ENCODE measurements at places on chromosomes 7 and 10.

GRCh38 chr7:135919071-135919841 lies 57.9 kb downstream of the MTPN start:
- no peak for DNase-seq

DNA sequence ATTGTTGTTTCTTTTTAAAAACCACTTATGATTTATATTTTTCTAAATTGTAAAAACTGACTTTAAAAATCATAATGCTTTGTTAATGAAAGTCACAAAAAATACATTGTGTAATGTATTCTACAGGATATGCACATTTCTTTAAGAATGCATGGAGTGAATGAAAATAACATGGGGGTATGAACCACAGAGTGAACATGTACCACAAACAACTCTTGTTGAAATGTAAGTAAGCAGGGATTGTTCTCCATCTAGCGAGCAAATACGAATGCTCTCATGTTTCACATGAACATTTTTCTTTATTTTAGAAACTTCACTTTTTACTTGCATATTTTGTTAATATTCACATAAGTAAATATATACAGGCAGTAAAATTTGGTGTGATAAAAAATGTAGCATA lies 35.6 kb upstream of the LAMB4 start:
- no peak for DNase-seq

- DNase-seq, result no peak
Measured at GRCh38 chr7:141157138-141157765, 83.4 kb downstream of the TMEM178B start.

- DNase-seq, result no peak
Measured at GRCh38 chr7:138945154-138945553, 36.0 kb downstream of the KIAA1549 start.

- DNase-seq, result no peak
Measured at GRCh38 chr7:123190109-123190831, 9.5 kb downstream of the SLC13A1 start.

DNA sequence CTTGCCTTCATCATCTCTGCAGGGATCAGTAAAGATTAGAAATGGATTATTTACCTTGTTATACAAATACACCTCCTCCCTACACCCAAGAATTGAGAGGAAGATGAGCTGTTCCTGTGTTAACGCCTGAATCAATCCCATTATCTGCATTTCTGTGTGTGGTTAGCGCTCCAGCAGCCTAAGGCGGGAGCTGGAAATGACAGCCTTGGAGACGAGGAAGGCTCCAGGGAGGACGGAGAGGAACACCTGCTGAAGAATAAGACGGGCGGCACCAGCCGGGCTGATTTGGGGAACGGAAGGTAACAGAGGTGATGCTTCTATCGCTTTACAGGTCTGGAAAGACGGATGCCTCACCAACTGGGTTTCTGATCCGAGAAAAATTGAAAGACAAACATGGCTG lies 34.2 kb upstream of the DDC start:
- no peak for DNase-seq

DNA sequence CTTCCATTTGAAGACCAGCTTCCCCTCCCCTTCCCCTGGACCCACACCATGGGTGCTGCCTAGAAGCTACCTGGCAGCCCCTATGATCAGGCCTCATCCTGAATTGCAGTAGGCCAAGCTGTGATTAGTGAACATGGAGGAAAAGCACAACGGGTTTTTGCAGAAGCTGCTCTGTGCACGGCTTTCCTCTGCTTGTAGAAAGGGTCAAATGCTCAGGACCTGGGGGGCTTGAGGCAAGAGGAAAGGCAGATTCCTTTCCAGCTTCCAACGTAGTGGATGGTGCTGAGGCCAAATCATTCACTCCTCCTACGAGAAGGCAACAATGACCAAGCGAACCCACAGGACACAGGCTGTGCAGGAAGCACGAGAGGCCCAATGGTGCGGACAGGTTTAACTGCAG lies 410.3 kb upstream of the SHH start:
- no peak for DNase-seq

DNA sequence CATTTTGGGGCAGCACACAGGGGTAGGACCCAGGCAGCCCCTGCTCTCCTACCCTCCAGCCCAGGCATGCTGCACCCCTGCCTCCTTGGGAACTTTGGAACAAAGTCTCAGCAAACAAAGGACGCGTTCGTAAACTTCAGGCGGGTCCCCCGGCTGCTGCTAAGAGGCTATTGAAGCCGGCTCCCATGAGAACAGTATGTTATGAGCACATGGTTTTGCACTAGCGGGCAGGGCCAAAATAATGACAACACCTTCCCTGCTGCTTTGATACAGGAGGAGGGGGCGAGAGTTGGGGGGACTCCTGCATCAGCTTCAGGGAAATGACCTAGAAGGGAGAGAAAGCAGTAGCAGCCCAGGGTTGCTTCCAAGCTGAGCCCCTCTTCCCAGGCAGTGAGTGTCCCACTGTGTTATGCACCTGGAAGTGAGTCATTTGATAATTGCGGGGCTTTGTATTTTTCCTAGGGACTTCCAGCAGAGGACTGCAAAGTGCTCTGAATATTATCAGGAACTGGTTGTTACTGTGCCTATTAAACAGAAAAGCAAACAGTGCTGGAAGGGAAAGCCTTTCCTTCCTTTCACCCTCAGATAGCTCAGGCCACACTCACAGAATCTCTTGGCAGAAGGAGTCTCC lies 6.9 kb downstream of the ITPRIP start:
- DNase-seq, result no peak

DNA sequence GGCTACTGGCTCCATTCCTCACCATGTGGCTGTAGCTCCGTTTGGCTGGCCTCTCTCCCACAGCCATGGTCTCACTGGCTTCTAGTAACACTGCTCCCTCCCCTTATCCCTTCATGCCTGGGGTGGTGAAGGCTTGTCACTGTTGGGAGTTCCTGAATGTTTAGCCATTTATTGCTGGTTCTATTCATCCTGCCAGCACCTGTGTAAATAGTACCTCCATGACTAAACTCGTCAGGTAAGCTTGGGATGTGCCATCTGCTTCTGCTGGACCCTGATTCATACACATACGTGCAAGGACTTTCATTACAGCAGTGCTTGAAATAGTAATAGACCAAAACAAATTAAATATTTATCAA lies 61.6 kb downstream of the CCDC71L start:
- DNase-seq, result no peak

GRCh38 chr10:47339186-47339735 lies 8.9 kb upstream of the RBP3 start:
- no peak for DNase-seq

DNA sequence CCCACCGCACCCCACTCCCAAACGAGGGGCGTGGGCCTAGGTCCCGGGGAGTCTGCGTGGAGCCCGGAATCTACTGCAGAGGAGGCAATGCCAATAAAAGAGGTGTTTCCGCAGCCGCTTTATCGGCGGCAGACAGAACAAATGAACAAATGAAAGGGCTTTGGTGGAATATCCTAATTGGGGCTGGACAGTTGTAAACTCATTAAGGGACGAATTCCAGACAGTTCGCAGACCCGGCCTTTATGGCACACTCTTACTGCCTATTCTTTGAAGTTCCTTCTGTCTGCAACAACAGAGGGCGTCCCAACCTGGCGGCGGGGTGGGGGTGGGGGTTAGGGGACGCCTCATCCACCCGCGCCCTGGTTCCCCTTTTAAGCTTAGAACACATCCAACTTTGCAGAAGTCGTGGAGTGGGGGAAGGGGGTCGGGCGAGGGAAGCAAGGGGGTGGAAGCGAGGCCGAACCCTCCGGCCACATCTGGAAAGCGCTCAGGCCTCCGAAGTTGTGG lies 4.1 kb downstream of the HOXA9 start:
- DNase-seq, result no peak

GRCh38 chr10:49830016-49830415 lies 67.9 kb upstream of the OGDHL start:
- DNase-seq, result no peak

DNA sequence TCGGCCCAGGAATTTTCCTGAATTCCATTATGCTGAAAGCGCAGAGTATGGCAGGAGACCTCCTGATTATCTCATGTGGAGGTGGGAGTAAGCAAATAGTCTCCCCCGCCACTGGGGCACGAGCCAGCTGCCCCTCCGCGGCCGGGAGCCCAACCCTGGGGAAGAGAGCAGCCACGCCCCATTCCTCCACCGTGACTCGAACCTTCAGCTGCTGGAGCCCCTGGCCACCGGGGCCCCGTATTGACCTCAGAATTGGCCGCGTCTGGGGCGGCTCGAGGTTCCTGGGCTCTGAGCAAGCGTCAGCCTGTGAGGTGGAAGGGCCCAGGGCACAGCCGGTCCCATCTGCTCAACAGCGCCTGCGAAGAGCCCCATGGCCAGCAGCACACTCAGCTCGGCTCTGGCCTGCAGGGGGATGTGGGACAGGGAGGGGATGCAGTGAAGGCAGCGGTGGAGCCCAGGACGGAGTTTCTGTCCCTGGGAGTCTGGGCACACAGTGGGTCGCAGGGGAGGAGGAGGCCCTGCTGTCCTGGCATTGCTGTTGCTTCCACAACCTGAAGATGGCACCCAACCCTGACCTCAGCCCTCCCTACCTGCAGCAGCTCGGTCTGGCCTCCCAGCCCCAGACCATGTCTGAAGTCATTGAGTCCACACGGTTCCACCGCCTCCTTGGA lies 97.8 kb downstream of the CHST15 start:
- DNase-seq, result no peak

DNA sequence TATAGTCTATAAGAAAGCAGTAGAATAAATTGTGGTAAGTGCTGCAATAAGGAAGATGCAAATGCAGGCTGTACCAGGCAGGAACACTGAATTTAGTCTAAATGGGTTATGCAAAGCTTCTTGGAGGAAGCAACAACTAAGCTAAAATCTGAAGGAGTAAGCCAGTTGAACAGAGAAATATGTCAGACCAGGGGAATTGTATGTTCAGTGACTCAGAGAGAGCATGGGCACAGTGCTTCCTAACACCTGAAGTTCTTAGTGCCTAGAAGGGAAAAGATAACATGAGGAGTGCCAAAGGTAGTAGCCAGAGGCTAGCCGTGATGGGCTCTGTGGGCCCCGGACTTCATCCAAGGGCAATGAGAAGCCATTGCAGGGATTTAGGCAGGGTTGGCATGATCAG lies 204.1 kb upstream of the KMT2E start:
- DNase-seq, result no peak

GRCh38 chr10:58721601-58722281 lies 209.1 kb downstream of the BICC1 start:
- DNase-seq, result no peak

DNA sequence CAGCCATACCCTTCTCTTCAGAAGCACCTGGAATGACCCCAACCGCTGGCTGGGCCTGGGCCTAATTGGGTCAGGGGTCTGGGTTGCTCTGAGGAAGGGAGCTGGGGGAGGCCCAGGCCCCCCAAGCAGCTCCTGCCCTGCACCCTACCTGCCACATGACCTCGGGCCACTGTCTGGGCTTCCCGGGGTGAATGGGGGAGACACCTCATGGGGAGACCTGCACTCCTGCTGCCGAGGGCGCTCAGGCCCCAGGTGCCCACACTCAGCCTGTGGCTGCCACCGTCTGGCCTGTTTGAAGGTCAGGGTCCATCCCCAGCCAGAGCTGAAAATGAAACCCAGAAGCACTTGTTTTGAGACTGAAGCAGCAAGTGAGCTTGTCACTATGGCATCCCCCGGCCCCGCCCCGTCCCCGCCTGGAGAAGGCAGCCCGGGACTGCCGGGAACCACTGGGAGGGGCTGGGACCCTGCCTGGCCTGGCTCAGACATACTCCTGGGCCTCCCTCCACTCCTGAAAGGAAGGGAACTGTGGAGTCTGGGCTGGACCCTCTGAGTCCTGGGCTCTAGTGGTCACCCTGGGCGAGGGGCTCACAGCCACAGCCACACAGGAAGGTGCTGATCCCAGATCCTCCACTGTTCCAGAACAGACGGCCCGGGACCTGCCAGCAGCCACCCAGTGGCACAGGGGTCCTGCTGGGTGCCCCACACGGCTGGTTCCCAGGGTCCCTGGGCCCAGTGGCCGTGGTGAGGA lies 7.4 kb upstream of the MICALL2 start:
- no peak for DNase-seq

GRCh38 chr10:51935341-51935740 lies 235.9 kb upstream of the CSTF2T start:
- DNase-seq, result no peak
